HFF-Myc (cell line): ENCODE measurements at places on chromosomes 12 and 14.
A peak's percentile ranks its signal among the peaks of the same experiment; 100 is the strongest.

DNA sequence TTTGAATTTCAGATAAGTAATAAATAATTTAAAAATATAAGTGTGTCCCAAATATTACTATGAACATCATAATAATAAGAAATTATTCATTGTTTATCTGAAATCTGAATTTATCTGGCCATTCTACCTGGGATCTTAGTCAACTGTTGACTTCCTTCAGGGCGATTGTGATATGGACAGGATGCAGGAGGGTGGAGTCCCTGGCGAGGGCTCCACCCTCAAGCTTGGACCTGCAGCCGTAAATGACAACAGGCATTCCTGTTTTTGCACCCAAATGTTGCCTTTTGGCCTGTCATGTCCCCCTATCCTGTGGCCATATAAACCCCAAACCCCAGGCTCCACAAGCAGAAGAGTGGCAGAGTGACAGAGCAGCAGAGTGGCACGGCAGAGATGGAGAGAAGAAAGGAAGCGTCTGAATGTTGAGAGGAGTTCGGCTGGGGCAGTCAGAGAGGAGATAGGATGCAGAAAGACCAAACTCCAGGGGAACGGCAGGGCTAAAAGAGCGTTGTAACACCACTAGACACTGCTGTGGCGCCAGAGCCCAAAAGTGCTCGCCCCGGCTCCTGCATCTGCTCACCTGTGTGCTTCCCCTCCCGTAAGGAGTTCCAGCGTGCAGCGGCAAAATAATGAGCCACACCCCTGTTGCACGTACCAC, 39.4 kb upstream of the FUT8 start:
- no peak for DNase-seq

DNA sequence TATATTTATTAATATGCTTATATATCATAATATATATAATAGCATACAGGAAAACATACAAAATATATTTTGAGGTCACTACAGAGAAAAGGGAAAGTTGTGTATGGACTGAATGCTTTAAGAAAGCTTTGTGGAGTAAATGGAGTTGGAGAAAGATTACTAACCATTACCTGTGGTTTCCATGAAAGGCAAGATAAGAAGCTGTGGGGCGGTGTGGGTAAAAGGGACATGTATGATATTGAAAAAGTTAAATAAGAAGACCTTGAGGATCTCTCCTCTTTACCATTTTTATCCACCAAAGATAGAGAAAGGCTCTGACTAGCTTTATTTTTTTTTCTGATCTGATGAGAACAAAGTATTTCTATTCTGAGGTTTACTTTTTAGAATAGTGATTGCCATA, 404.4 kb downstream of the TRHDE start:
- no peak for DNase-seq

- DNase-seq: no peak
Measured at GRCh38 chr12:1246637-1247036, 255.6 kb downstream of the ERC1 start.

DNA sequence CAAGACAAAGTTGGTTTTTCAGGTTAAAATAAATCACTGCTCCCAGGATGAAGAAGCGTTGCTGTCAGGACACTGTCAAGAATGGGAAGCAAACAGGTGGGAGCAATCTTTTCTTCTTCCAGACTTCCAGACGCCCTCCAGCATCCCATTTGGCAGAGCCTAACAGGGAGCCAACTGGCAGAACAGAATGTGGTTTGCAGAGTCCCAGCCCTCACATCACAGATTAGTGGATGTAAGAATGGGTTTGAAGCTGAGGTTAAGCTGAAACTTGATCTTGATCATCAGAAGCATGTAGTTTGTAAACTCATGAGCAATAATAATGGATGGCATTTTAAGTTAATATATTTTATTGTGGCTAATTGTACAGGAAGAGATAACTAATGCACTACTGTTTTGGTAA, 636.4 kb downstream of the SLC6A15 start:
- peak; percentile 9 for DNase-seq

- DNase-seq: no peak
Measured at GRCh38 chr12:109997393-109997792, 1.2 kb upstream of the GIT2 start.

DNA sequence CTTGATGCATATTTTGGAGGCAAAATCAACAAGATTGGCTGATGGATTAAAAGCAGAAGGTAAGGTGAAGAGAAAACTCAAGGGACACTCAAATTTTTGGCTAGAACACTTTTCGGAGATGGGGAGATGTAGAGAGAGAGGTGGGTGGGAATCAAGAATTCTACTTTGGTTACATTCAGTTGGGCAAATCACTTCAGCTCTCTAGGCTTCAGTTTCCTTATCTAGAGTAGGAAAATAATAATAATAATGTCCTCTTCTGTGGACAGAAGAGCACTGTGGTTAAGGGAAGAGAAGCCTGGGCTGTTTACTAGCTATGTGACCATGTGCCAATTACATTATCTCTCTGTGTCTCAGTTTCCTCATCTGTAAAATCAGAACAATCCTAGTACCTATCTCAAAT, 23.4 kb upstream of the DHRS2 start:
- no peak for DNase-seq

GRCh38 chr12:81668475-81668874, 90.7 kb downstream of the PPFIA2 start:
- DNase-seq: no peak

GRCh38 chr14:75011356-75011994, 8.8 kb downstream of the EIF2B2 start:
- no peak for DNase-seq

DNA sequence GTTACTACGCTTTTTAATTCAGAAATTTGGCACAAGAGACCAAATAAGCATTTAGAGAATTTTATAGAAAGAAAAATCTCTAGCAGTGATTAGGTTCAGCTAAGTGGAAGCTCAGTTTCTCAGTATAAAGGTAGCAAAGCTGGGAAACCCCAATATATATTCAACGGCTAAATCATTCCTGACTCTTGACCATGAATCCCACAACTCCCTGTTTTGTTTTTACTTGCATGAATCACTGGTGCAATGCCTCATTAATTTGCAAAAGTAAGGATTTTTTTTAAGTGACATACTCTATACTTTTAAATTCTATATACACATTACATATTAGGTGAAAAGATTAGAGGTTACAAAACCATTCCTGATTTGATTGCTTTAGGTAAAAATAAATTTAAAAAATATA, 74.3 kb upstream of the PLEKHG7 start:
- DNase-seq: no peak

DNA sequence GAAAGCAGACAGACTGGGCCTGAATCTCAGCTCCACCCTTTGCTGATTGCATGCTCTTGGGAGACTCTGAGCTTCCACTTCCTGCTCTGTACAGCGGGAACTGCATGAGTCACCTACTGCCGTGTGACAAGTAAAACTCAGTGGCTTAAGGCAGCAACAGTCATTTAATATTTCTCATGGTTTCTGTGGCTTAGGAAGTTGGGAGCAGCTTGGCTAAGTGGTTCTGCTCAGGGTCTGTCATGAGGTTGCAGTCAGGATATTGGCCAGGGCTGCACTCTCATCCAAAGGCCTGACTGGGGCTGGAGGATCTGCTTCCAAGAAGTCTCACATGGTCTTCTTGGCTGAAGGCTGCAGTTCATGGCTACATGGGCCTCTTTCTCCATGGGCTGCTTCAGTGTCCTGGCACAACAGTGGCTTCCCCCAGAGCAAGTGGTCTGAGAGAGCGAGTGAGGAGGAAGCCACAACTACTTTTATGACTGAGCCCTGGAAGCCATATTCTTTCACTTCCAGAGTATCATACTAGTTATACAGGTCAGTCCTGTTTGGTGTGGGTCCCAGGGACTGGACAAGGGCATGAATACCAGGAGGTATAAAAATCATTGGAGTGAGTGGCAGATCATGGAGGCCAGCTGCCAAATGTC, 49.7 kb downstream of the FAM222A start:
- peak; percentile 42 for DNase-seq

- no peak for DNase-seq
Measured at GRCh38 chr12:12460935-12461922, 101.4 kb downstream of the DUSP16 start.

DNA sequence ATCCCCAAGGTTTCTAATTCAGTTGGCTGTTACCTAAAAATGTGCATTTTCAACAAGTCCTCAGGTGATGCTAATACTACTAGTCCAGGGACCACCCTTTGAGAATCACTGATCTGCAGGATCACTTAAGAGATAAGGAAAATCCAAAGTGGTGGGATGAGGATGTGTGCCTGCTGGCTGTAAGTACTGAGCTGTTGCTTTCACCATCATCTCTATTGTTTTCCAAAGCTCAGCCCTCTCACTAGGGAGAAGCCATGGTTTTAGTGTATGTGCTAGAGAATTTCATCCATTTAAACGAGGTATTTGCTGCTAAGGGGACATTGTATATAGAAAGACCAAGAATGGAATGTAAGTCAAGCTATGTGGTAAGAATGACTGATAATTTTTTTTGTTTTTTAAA, 202.3 kb downstream of the KIF21A start:
- no peak for DNase-seq

DNA sequence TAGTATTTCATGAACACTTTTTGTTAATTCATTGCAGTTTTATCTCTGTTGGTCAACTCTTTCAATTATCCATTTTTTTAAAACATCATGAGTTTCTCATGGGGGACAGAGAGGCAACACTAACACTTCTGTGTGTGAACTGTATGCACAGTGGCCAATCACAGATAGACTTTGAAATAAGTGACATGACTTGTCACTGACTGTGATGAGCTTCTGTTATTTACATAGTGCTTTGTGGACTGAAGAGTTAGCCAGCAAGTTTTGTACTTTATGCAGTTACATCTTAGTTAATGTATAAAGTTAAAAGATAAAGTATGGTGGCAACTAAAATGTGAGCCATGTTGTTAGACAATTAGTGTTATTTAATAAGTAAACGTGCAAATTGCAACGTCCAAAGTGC, 16.1 kb downstream of the FERMT2 start:
- DNase-seq: no peak

DNA sequence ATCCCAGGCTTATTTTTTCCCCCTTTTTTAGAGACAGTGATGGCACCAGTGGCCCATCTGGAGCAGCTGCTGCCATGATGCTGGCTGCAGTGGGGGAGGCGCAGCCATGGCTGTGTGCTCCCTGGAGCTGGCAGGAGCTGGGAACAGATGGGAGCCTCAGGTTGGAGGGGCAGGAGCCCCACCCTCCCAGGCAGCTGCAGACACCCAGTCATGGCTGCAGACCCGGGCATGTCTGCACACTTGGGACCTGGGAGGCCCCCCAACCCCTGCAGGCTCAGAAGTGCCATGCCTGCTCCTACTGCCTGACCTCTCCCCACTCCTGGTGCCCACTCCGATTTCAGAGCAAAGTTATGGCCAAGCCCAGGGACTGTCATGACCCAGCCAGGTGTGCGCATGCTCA, 25.1 kb downstream of the CDKL1 start:
- no peak for DNase-seq

- DNase-seq: peak; percentile 14
Measured at GRCh38 chr12:53938326-53939140, at the start of gene HOXC13. Gene HOXC13 (plus strand): TSS chr12:53938831. CDS start chr12:53938907, 76 bp downstream.

GRCh38 chr12:57621497-57622292, 10.5 kb downstream of the ARHGEF25 start:
- DNase-seq: no peak

DNA sequence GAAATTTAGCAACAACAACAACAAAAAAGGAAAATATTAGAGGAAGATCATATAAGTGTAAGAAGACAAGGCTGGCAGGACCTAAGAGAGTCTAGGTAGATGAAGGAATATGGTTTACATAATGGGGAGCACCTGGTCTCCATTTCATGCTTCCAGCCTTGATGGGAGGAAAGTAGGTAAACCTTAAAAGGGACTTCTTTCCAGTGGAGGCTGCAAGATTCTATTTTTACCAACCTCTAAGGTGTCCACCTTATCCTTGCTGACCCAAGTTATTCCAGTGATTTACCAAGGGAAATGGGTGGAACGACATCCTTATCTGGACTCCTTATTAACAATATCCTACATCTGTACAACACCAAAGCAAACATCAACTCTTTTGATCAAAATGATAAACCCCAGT, 30.0 kb downstream of the DAD1 start:
- DNase-seq: no peak

DNA sequence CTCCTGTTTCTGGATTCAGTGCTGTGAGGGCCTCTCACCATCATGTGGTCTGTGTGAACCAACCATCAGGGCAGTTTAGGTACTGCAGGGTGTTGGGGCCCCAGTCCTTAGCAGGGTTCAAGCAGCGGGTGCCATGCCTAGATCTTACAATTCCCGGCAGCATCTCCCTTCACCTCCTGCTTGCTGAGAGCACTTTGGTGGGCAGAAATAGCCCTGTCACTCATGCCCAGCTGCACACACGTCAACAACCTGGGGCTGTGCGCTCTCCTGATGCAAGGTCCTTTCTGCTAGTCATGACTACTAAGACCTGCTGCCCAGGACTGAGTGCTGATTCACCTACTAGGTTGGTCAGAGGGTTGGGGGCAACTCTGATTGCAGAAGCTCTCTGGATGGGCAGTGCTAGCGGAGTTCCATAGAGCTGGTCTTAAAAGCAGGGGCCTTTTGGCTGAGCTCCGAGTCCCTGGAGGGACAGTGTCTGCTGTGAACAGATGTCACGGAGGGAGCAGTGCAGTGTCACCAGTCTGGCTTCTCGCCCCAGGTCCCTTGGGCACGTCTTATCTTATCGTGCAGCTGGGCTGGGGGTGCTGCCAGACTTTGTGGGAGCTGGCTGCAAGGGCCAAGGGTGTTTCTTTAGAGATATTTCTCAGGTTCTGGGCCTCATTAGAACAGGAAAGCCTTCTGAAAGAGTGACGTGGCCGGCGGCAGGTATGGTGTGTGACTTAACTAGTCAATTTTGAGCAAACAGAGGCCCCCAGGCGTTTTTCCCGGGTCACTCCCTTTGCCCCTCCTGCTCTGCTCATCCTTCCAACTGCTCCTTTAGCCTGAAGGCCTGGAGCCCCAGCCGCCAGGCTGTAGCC, 71.8 kb downstream of the NINJ2 start:
- no peak for DNase-seq

DNA sequence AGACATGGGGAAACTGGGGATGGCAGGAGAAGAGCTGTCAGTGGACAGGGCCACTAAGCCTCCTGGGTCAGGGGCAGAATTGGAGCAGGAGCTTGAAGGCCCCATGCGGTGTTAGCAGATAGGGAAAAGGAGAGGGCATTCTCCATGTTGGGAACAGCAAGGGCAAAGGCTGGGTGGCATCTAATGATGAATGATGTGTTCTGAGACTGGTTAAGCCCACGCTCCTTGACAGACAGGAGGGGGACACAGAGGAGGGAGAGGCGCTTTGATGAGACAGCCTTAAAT, 63.0 kb downstream of the CLMN start:
- no peak for DNase-seq

- DNase-seq: no peak
Measured at GRCh38 chr12:55698241-55698955, 9.3 kb downstream of the ITGA7 start.

- no peak for DNase-seq
Measured at GRCh38 chr14:60317609-60318008, 68.6 kb downstream of the PPM1A start.
